ENCODE measurements at places on chromosomes 2 and 18. TPM values are rescaled to one million over a fixed set of nuclear protein-coding genes. Genes with fewer than 3 reads are reported as not detected.

- H3K4me3 ChIP-seq = no peak overlapping the region
- H3K4me1 ChIP-seq = no peaks in the 10 kb centered on the region
- H3K27ac ChIP-seq = no peak overlapping the region
- no peaks in the 10 kb centered on the region for H3K36me3 ChIP-seq
- no peak for DNase-seq
These were observed 83.3 kb upstream of the SCN1A start for GRCh38 chr2:166211079-166211478.

GRCh38 chr2:239829326-239829725 is 195.8 kb downstream of the NDUFA10 start:
- H3K27ac ChIP-seq = no peak overlapping the region
- peaks cover 48% of the 10 kb centered on the region for H3K4me1 ChIP-seq
- H3K27me3 ChIP-seq = no peaks in the 10 kb centered on the region
- DNase-seq = no peak
- no peaks in the 10 kb centered on the region for H3K36me3 ChIP-seq
- H3K4me3 ChIP-seq = no peak overlapping the region

The NFATC1 gene
- 17.4 TPM for total RNA-seq

GRCh38 chr2:12087671-12088380 is 341.4 kb downstream of the LPIN1 start:
- no peak overlapping the region for H3K4me3 ChIP-seq
- no peak overlapping the region for H3K27ac ChIP-seq
- no peaks in the 10 kb centered on the region for H3K27me3 ChIP-seq
- no peaks in the 10 kb centered on the region for H3K36me3 ChIP-seq
- H3K4me1 ChIP-seq = no peaks in the 10 kb centered on the region

DNA sequence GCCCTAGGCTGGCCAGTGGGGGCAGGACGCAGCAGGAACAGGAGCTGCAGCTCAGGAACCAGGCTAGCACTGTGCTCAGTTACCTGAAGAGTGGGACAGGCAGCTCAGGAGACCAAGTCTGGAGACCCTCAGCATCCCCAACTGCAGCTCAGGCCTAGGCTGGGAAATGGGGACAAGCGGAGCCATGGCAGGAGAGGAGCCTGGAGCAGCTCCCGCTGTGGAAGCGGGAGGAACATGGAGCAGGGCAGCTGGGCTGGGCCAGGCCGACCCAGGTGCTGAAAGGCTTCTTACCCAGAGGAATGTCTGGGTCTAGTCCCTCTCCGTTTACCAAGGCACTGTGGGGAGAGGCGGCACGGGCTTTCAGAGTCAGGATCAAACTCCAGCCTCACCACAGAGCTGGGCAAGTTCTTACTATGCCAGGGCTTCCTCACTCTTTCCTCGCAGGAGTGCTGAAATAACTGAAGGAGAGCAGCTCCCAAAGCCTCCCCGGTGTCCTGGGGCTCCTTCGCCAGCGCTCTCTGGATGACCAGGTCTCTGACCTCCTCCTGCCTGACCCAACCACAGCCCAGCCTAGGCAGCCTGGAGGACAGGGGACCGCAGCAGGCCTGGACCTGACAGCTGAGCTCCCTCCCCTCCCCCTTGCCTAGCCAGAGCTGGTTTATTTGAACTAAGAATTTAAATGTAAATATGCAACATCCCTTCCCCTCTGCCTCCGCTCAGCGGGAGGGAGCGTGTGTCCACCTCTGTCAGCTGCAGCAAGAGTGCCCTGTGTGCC is 247.8 kb upstream of the SIX2 start:
- no peaks in the 10 kb centered on the region for H3K27me3 ChIP-seq
- H3K4me3 ChIP-seq = no peak overlapping the region
- H3K27ac ChIP-seq = no peak overlapping the region
- no peaks in the 10 kb centered on the region for H3K36me3 ChIP-seq
- peak; percentile 72 for DNase-seq

- no peak for DNase-seq
- H3K36me3 ChIP-seq = no peaks in the 10 kb centered on the region
- H3K27me3 ChIP-seq = peaks cover 50% of the 10 kb centered on the region
- H3K27ac ChIP-seq = no peak overlapping the region
These were observed 664 bp downstream of the NETO1 start for GRCh38 chr18:72866901-72867745.

DNA sequence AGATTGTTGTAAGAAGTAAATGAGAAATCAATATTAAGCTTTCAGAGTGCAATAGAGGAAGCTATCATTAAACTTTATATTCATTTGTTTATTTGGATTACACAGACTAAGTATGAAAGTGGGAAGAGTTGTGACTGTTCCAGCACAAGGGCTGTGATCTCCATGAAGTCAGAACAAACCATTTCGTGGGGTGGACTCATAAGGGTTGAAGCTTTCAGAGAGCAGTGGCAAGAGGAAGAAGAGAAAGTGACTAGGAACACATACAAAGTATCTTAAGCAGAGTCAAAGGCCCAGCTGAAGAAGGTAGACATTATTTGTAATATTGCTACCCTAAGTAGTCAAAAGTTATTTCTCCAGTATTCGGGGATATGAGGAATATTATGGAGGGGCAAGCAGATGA is 117.0 kb downstream of the ARHGAP15 start:
- no peak for DNase-seq
- H3K4me3 ChIP-seq = no peak overlapping the region
- H3K4me1 ChIP-seq = no peaks in the 10 kb centered on the region
- no peaks in the 10 kb centered on the region for H3K27me3 ChIP-seq

DNA sequence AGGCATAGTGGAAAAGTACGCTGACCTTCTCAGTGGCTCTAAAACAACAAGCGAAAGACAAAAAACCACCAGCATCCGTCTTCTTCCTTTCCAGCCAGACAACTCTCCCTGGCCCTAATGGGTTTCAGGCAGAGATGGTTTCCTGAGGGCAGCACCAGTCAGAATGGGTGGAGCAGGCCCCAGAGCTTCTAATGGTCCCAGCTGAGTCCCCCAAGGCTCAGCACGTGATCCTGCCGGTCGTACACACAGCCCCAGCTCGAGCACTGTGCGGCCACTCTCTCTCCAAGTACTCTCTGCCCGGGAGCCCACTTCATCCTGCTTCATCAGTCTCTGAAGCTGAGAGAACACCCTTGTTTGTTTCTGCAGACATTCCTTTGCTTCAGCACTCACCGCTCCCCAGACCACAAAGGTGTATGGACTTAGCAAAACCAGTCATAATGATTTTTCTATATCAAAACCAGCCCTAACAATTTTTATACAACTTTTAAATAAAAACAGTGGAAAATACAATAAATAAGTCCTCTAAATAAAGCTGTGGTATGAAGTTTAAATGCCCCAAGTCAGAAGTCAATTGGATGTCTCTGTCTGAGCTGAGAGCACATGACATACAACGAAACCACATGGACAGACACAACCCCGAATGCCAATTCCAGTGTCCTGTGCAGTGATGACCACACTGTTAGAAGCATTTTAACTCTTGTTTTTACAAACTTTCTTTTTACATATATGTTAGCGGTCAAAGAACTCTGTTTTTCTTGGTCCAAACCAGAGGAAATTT is 63.9 kb downstream of the PARD6G start:
- no peak overlapping the region for H3K27ac ChIP-seq
- DNase-seq = no peak

The RAPGEF4 gene
- total RNA-seq = 3.7 TPM

The ALLC gene
- not detected for total RNA-seq

The INHBB gene
- total RNA-seq = 4.7 TPM

DNA sequence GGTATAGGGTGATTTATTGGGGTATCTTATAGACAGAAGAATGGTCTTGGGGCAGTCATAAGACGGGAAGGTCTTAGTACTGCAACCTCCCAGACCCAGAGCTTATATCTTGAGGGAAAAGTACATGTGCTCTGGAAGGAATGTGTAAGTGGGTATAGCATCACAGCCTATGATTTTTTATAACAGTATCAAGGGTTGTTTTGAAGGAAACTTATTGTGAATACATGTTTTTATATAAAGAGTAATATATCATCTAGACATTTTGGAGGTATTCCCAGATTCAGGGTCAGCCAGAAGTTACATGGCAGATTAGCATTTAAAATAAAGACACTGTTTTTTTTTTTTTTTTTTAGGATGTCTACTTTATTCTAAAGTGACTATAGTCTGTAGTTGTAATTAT is 47.6 kb upstream of the STON1 start:
- H3K4me3 ChIP-seq = no peak overlapping the region
- H3K27me3 ChIP-seq = no peaks in the 10 kb centered on the region
- H3K4me1 ChIP-seq = peaks cover 14% of the 10 kb centered on the region
- DNase-seq = no peak
- peak overlapping the region; percentile 86 for H3K27ac ChIP-seq

Data from esophagus muscularis mucosa (tissue), 4 donors.